ENCODE measurements at places on chromosomes 13 and 19.

GRCh38 chr13:45598597-45598996, 16.9 kb downstream of the ERICH6B start:
- no peak for DNase-seq

- DNase-seq = no peak
Measured at GRCh38 chr13:76758257-76758656, 127.9 kb downstream of the KCTD12 start.

DNA sequence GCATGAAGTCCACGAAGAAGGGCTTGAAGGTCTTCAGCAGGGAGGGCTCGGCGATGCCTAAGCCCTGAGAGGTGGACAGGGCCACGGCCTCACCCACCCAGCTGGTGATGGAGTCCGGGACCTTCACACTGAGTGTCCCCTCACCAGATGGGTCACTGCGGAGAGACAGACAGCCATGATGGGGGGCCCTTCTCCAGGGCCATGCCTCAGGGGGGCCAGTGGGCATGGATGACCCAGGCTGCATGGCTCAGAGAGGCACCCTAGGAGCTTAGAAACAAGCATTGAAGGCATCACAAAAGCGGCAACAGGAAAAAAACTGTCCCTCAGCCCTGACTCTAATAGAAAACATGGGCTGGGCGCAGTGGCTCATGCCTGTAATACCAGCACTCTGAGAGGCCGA, 63.2 kb downstream of the F2RL3 start:
- DNase-seq = no peak

- DNase-seq = no peak
Measured at GRCh38 chr13:33176526-33176925, 109.0 kb downstream of the STARD13 start.

DNA sequence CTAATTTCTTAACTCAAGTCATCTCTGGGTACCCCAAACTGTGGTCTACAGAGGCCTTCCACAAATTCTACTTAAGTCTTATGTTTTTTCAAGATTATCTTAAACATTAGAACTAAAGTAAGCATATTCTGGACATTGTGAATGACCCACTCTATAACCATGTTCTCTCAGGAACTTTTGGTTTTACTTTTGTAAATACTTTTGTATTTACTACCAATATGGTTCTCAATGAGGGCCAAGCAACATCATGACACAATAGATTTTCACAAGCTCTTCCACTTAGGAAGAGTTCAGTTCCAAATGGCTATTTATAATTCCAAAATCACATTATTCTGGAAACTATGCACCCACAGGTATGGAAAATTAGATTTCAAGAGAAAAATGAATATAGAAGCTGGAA, 10.8 kb downstream of the DIAPH3 start:
- no peak for DNase-seq

DNA sequence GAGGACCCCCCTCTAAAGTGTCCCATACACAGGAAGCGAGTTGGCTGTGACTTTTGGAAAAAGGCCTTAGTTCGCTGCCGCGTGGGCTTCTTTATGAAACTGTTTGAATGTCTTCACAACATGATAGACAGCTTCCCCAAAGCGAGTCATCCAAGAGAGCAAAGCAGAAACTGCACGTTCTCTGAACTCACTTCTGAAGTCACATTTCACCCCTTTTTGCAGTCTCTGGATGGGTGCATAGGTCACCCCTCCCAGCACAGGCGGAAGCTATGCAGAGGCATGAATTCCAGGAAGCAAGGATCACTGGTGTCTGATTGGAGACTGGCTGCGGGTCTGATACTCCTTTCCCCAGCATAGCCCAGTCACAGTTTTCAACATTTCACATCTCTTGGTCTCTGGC, 10.6 kb downstream of the GPI start:
- no peak for DNase-seq

DNA sequence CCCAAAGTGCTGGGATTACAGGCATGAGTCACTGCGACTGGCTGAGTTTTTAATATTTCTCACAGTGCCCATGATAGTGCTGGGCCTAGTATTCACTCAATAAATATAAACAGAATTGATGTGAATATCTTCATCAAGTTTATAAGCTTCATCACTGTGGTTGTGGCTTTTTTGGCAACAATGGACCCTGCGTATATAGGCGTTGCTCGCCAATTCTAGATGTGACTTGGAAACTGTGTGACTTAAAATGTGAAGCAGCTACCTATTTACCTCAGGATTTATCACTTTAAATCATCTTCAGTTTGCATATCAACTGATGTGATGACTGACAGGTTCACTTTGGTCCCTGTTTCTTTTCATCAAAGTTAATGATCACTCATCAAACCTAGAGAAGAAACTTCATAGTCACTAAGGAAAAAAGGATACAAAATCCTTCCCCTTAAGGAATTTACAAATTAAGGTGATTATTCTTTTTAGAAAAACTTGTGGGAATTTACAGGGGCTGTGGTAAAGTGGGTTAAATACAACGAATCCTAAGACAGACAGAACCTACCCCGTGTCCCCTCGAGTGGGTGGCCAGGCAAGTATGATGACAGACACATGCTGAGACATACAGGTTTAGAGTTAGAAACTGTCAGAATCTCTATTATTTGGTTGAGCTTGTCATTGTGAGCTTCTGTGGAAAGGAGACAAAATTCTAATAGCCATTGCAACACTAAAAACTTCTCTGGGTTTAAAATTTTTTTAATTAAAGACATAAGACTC, 101.3 kb downstream of the AKAP11 start:
- no peak for DNase-seq

DNA sequence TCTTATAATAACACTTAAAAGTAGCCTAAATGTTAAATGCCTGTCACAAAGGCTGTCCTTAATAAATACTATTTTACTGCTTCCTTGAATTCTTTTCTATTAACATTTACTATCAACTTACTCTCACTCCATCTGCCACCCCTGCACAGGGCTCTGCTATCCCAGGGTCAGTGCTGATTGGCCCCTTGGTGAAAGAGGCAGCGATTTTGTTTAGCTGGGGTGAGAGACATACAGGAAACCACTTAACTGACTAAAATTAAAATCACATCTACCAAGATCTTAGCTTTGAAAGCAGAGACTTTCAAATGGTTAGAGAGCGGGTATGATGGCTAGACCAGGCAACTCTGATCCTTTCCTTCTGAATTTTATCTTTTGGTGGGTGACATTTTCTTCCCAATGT, 149.9 kb upstream of the HTR2A start:
- no peak for DNase-seq

GRCh38 chr19:15443838-15444237, 5.9 kb downstream of the WIZ start:
- DNase-seq = no peak

DNA sequence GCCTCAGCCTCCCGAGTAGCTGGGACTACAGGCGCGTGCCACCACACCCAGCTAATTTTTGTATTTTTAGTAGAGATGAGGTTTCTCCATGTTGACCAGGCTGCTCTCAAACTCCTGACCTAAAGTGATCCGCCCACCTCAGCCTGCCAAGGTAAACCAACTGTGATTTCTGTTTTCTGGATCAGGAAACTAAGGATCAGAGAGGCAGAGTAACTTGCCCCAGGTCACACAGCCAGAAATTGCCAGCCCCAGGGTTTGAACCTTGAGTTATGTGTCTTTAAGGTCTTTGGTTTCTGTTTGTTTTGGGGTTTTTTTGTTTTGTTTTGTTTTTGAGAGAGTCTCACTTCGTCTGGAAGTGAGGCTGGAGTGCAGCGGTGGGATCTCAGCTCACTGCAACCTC, 4.2 kb upstream of the PLIN3 start:
- DNase-seq = no peak

- DNase-seq = peak; percentile 84
Measured at GRCh38 chr19:57769345-57770131, at the start of gene ZNF586. Gene ZNF586 (plus strand): TSS chr19:57769676. CDS start chr19:57769843, 167 bp downstream.

GRCh38 chr19:6423499-6424194, 964 bp downstream of the KHSRP start:
- DNase-seq = no peak

- no peak for DNase-seq
Measured at GRCh38 chr19:9535934-9536333, 2.5 kb downstream of the ZNF426 start.

DNA sequence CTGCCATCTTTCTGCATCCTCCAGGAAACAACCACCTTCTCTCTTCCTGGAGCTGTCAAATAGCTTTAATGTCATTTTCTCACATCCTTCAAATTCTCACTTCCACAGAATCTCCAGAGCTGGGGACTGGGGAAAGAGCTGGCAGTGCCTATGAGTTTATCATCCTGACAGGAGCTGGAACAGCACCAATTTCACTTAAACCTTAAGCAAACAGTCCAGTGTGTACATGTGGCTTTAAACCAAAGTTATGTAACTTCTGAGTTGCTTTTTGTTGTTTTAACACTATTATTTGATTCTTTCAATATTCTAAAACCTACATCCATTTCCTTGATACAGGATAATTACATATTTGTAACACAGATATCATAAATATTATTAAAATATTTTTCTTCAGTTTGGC, 331.5 kb upstream of the ARGLU1 start:
- no peak for DNase-seq

DNA sequence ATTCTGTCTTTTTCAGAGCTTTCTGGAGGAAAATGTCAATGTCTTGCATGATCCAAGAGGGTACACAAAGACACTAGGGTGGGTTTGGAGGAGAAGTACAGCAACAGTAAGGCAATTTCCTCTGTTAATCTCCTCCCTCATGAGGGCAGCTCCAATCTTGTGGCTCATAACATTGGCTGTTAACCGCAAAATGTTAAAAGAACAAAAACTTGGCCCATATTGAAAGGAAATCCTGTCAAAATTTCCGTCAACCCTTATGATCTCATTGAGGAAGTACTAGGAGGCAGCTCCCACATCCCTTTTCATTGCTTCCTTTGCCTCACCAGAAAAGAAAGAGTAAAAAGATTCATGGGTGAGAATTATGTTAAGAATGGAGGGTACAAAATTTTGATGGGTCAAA, 11.6 kb downstream of the OXGR1 start:
- no peak for DNase-seq

DNA sequence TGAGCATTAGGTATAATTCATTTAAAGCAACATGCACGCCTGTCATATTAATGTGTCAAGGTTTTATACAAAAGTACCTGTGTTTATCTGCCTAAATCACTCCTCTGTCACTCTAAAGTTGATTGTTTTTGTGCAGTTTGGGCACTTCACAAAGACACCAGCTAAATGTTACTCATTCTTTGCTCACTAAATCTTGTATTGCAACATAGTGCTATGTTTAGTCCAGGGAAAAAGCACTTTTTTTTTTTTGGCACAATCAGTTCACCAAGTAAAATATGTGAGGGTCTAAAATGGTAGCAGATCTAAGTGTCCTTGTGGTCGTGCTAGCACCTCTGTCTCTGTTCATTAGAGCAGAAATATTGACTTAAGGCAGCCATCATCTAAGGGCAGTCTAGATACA, 2526.7 kb upstream of the PCDH20 start:
- no peak for DNase-seq

DNA sequence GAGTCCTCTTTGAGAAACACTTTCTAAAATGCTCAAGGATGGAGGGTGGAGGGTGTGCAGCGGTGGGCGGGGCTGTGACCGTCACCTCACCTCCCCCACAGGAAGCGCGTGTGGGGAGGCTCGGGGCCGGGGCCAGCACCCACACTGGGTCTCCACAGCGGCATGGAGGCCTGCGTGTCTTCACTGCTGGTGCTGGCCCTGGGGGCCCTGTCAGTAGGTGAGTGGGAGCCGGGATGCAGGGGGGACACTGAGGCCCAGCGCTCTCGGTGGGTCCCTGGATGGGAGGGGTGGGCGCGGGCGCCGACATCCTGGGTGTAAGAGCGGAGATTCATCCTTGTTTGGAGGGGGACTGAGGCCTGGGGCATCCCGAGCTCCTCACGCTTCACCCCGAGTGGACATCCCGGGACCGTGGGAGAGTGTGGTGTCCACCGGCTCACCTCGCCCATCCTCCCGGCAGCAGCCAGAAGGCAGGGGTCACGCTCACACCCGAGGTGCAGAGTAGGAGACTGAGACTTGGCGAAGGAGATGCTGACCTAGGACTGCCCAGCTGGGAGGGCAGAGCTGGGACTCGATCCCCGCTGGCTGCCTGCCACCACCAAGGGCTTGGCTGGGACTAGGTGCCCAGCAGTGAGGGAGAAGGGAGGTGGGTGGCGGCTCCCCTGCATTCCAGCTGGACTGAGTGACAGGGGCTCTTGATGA, at the start of gene GZMM:
TSS of gene GZMM (plus strand) at position 144 of the 699 bp plus-strand sequence. CDS start at position 163, 19 bp downstream.
- DNase-seq = no peak

GRCh38 chr19:7905859-7906258, 2.2 kb downstream of the MAP2K7 start:
- no peak for DNase-seq

DNA sequence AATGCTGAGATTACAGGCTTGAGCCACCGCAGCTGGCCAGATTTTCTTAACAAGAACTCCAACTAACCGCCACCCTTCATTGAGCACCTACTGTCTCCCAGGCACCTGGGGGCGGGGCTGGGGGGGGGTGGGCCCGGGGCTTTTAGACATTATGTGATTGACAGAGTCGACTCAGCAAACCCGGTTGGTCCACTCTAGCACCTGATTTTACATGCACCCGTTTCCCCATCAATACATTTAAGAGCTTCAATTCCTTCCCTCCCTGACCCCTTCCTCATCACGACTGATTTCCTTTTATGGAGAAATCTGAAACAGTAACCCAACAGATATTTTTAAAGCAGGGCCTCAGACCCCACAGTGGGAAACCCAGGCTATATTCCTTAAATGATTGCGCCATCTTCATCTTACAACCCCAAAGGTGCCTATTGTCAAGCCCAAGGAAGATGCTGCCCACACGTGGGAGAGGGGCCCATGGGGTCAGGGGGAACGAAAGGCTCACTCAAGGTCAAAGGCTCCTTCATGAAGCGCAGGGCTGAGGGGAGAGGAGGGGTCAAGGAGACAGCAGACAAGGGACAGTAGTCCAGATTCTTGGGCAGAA, 1.8 kb downstream of the INSR start:
- DNase-seq = no peak

- no peak for DNase-seq
Measured at GRCh38 chr13:97113231-97114001, 108.7 kb upstream of the MBNL2 start.

GRCh38 chr13:97540696-97541095, 106.7 kb downstream of the RAP2A start:
- no peak for DNase-seq

DNA sequence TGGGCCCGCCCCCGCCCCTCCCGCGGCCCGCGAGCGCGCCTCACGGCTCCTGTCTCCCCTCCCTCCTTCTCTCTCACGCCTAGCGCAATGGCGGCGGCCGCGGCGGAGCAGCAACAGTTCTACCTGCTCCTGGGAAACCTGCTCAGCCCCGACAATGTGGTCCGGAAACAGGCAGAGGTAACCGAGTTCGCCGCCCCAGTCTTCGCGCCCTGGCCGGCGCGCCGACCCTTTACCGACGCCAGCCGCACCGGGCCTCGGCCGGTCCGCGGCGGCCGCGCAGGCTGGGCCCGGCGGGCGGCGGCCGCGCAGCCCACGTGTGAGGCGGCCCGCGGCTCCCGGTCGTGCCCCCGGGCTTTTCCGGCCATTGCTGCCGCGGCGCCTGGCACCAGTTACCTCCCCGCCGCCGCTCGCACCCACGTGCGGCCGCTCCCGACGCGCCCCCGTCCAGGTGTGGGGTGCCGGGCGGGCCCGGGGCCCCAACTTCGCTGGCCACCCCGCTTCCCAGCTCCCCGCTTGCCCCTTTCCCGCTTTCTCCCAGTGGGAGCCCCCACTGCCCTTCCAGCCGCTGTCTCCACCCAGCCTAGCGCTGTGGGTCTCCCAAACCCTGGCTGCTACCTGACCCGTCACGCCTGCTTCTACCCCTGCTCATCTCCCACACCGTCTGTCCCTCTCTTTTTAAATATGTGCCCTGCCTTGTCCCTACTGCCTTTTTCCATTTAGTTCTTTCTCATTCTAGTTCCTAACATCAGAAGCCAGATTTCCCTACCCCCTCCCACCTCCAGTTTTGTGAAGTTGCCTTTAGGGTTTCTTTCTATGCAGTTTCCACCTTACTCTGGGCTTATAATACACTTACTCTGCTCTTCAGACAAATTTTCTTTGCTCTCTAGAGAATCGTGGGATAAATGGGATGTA, 23.4 kb downstream of the IPO5 start:
- DNase-seq = no peak
